ENCODE measurements at places on chromosomes 6 and 20.

- H3K4me3 ChIP-seq: no peak overlapping the region
- no peaks in the 10 kb centered on the region for H3K4me1 ChIP-seq
- DNase-seq: no peak
- H3K36me3 ChIP-seq: no peaks in the 10 kb centered on the region
Observed at GRCh38 chr20:56229812-56230211, 18.7 kb upstream of the MC3R start.

DNA sequence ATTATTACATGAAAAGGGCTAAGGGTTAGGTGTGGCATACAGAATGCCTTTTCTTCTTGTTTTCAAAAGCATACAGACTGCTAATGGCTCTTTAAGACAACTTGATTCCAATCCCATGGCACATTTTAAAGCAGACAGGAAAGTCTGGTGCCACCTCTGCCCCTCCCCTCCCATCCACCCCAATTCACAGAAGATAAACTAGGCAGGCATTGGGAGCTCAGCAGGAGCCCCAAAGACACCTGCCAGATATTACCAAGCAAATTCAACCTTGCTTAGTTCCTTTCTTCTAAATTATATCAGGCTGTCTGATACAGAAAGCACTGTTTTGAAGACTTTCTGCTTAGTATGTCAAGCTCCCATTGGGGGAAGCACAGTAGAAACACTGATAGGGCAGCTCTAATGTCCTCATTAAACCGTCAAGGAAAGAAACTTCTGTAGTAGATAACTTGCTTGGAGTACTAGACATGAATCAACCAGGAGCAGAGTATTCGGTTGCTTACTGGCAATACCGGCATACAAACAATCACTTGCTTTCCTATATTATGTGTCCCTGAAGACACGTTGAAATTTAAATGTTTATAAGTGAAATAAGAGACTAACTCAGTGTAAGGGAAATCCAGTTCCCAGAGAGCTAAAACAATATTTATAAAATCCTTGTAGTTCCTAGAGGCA is 13.0 kb downstream of the SESN1 start:
- H3K27me3 ChIP-seq: no peaks in the 10 kb centered on the region
- H3K27ac ChIP-seq: peak overlapping the region; percentile 1
- H3K36me3 ChIP-seq: no peaks in the 10 kb centered on the region
- H3K4me1 ChIP-seq: no peaks in the 10 kb centered on the region
- DNase-seq: no peak

DNA sequence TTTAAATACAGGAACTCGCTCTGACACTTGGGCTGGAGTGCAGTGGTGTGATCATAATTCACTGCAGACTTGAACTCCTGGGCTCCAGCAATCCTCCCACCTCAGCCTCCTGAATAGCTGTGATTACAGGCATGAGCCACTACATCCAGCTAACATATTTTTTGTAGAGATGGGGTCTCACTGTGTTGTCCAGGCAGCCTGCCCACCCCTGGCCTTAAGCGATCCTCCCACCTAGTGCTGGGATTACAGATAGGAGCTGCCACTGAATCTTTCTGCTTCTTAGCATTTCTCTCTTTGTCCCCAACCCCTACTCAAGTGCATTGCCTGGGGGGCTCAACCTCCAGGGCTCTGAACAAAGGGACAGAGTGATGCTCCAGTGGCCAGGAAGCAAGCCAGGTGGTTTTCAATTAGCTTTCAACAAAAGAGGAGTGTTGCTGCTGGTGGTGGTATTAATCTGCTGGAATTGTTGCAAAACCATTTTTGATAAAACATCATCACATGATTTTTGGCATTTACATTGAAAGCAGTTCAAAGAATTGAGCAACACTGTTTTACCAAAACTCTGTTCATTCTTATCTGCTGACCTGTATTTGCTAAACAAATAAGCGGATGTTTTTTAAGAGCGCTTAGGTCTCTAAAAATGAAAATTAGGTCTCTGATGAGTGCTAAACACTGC is 40.4 kb upstream of the BPIFA2 start:
- no peaks in the 10 kb centered on the region for H3K27me3 ChIP-seq
- no peak overlapping the region for H3K27ac ChIP-seq
- H3K36me3 ChIP-seq: no peaks in the 10 kb centered on the region
- H3K4me3 ChIP-seq: no peak overlapping the region
- no peaks in the 10 kb centered on the region for H3K4me1 ChIP-seq
- DNase-seq: no peak

DNA sequence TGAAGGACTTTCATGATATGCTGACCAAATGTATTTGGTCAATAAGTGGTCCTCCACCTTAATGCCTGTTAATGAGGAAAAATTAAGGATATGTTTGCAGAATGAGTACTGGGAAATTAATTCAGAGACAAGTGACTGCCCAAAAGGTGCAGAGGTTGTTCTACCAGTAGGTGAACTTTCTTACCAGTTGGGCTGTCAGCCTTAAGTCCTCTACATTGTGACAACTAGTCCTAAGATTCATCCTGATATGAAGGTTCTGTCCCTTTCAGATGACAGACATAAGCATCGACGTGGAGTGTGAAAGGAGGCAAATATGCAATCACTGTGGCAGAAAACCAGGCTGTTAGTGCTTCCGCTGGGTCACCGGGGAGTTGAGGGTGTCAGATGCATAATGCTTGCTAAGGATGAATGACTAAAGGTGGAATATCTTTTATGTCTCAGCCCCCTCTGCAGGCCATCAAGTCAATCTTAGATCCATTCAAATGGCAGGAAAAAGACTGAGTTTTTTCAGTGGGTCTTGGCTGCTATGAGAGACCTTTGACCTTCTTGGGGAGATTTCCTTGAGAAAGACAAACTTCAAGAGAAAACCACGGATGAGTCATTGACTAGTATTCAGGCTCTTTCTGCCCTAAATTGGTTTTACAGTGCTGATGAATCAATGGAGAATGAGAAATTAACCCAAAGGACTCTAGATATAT is 226.0 kb downstream of the TPBG start:
- no peak overlapping the region for H3K27ac ChIP-seq
- no peak overlapping the region for H3K4me3 ChIP-seq
- H3K4me1 ChIP-seq: no peaks in the 10 kb centered on the region
- H3K27me3 ChIP-seq: no peaks in the 10 kb centered on the region
- no peaks in the 10 kb centered on the region for H3K36me3 ChIP-seq
- no peak for DNase-seq

DNA sequence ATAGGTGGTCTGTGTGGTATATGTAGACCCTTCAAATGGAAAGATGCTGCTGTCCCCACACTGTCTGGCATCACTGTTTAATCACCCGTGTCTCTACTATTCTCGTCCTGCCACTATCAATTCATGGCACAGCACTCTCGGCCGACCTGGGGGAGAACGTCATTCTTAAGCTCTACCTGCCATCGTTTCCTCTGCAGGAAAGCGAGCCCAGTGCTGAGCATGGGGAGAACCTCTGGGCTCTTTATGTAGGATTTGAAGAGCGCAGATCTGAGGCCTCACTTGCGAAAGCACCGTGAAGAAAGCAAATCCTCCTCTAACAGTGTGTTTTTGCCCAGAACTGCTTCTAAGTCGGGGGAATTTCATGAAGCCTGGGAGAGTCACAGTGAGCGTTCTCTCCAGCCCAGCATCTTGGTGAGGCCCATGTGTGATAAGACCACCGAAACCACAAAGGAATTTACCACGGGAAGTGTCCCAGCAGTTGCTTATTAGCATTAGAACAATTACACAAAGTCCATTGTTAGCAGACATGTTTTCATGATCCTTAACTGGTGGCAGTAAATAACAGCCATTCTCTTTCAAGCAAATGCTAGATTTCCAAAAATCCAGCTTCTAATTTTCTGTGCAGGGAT is 124.3 kb downstream of the SCML4 start:
- no peaks in the 10 kb centered on the region for H3K4me1 ChIP-seq
- DNase-seq: no peak
- H3K4me3 ChIP-seq: no peak overlapping the region

GRCh38 chr6:85923013-85923430 is 280.3 kb upstream of the SYNCRIP start:
- H3K4me3 ChIP-seq: no peak overlapping the region
- H3K27me3 ChIP-seq: no peaks in the 10 kb centered on the region
- H3K4me1 ChIP-seq: no peaks in the 10 kb centered on the region
- H3K27ac ChIP-seq: no peak overlapping the region

DNA sequence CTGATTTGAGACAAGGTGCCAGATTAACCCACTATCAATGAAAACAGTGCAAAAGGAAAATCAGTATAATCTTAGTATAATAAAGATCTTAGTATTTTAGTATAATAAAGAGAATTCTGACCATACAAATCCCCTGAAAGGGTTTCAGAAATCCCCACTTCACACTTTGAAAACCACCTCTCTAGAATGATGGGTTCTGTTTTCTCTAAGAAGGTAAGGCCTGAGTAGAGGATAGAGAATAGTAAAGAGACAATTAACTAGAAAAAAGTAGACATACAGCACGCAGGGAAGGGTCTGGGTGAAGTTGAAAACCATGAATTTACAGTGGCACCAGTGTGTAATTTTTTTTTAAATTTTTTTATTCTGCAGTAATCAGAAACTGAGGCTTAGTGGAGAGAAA is 73.6 kb downstream of the REV3L start:
- H3K36me3 ChIP-seq: no peaks in the 10 kb centered on the region
- no peak overlapping the region for H3K27ac ChIP-seq
- H3K4me1 ChIP-seq: no peaks in the 10 kb centered on the region
- H3K27me3 ChIP-seq: no peaks in the 10 kb centered on the region
- H3K4me3 ChIP-seq: no peak overlapping the region

GRCh38 chr6:14738933-14739332 is 506.9 kb upstream of the JARID2 start:
- no peak overlapping the region for H3K4me3 ChIP-seq
- H3K36me3 ChIP-seq: no peaks in the 10 kb centered on the region
- DNase-seq: no peak
- no peak overlapping the region for H3K27ac ChIP-seq
- no peaks in the 10 kb centered on the region for H3K27me3 ChIP-seq
- no peaks in the 10 kb centered on the region for H3K4me1 ChIP-seq

DNA sequence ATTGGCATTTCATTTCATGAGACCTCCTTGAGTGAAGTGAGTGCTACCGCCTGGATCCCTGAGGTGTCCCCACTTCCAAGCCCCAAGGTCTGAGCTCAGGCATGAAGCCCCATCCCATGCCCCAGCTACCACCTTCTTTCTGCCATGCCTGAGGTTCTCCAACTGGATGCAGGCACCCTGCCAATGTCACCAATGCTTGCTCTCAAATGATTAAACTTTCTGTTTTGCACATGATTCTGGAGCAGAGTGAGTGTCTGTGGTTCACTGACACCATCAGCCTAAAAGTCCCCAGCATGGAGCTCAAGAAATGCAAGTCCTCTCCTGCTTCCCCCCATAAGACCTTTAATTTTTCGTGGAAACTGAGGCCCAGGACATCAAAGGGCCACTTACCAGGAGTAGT is 43.7 kb upstream of the BPIFA2 start:
- H3K4me3 ChIP-seq: no peak overlapping the region
- H3K36me3 ChIP-seq: no peaks in the 10 kb centered on the region
- no peak overlapping the region for H3K27ac ChIP-seq
- no peaks in the 10 kb centered on the region for H3K27me3 ChIP-seq

DNA sequence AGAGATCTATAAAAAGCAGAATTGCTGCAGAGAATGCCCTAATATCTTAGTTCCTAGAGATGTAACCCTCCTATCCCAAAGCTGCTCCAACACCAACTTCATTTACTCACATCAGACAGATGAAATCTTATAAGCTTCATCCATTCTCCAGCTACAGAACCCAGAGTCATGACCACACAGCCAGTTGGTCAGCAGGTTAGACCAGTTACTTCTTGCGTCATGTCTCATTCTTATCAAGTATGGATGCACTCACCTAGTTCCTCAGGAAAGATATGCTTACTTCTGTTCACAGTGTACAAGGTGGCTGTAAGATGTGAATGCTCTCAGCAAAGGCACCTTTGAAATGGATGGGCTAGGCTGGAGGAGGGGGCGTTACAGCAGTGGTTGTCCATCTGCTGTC is 47.9 kb upstream of the ISM1 start:
- no peaks in the 10 kb centered on the region for H3K4me1 ChIP-seq
- H3K27me3 ChIP-seq: no peaks in the 10 kb centered on the region
- H3K27ac ChIP-seq: no peak overlapping the region
- no peaks in the 10 kb centered on the region for H3K36me3 ChIP-seq
- no peak overlapping the region for H3K4me3 ChIP-seq

GRCh38 chr6:159762681-159763293 is 942 bp downstream of the ACAT2 start:
- no peaks in the 10 kb centered on the region for H3K36me3 ChIP-seq
- DNase-seq: no peak
- no peaks in the 10 kb centered on the region for H3K4me1 ChIP-seq
- peak overlapping the region; percentile 99 for H3K4me3 ChIP-seq

GRCh38 chr6:93604951-93605350 is 185.6 kb upstream of the EPHA7 start:
- H3K36me3 ChIP-seq: no peaks in the 10 kb centered on the region
- H3K4me3 ChIP-seq: no peak overlapping the region
- no peak overlapping the region for H3K27ac ChIP-seq
- H3K4me1 ChIP-seq: no peaks in the 10 kb centered on the region
- no peaks in the 10 kb centered on the region for H3K27me3 ChIP-seq
